ENCODE measurements at places on chromosomes 11 and 22. TPM values are rescaled to one million over a fixed set of nuclear protein-coding genes. Genes with fewer than 3 reads are reported as not detected.

EHF gene
- 14.7 TPM for polyA plus RNA-seq

DNA sequence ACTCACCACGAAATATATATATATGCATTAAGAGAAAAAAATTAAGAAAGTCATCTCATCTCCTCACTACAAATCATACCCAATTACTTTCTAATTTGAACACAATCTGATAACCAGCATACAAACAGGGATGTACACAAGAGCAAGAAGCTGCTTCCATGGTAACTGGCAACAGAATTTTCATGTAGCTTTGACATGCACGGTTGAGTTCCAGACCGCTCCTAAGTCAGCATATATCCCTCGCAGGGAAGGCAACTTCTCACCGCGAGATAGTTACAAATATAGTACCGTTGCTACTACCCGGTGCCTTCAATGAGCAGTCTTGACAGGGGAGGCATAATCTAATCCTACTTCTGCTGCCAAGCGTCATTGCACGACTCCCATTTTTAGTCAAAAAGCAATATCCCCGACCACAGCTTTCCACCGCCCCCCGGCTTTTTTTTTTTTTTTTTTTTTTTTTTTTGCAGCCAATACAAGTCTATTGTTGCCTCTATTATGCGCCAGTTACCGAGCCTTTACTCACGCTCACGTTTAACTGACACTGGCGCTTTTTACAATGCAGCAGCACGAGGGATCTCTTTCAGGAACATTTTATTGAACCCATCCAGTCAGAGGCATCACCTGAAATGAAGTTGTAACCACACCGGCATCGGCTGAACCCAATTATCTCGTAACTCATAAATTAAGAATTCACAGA, 2.2 kb downstream of the CADM1 start:
- peak overlapping the region; percentile 59 for H3K4me3 ChIP-seq
- no peak overlapping the region for H3K27ac ChIP-seq
- DNase-seq, result no peak
- H3K36me3 ChIP-seq, result no peaks in the 10 kb centered on the region

- peaks cover 76% of the 10 kb centered on the region for H3K4me1 ChIP-seq
- peaks cover 2% of the 10 kb centered on the region for H3K36me3 ChIP-seq
- H3K27me3 ChIP-seq, result no peaks in the 10 kb centered on the region
- peak overlapping the region; percentile 89 for H3K27ac ChIP-seq
- peak; percentile 80 for DNase-seq
- H3K4me3 ChIP-seq, result no peak overlapping the region
Observed at GRCh38 chr11:125072218-125072960, 9.3 kb downstream of the SLC37A2 start.

DNA sequence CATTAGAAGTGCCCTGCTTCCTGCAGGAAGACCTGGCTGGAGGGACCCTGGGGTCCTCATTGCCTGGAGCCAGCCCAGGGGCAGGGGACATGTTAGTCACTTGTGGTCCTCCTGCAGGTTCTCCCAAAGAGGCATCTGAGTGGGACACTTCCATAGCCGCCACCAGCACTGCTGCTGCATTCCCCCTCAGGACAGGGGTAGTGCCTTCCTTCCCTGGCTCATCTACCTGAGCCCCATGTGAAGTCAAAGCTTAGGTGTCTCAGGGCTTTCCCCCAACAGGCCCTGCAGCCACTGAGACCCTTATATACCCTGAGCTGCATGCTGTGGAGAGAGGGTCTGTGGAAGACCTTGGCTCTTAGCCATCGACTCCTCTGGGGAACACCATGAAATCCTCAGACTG, 45.0 kb upstream of the VPREB1 start:
- no peak overlapping the region for H3K27ac ChIP-seq
- no peaks in the 10 kb centered on the region for H3K4me1 ChIP-seq
- no peak overlapping the region for H3K4me3 ChIP-seq
- peaks cover 30% of the 10 kb centered on the region for H3K27me3 ChIP-seq

DNA sequence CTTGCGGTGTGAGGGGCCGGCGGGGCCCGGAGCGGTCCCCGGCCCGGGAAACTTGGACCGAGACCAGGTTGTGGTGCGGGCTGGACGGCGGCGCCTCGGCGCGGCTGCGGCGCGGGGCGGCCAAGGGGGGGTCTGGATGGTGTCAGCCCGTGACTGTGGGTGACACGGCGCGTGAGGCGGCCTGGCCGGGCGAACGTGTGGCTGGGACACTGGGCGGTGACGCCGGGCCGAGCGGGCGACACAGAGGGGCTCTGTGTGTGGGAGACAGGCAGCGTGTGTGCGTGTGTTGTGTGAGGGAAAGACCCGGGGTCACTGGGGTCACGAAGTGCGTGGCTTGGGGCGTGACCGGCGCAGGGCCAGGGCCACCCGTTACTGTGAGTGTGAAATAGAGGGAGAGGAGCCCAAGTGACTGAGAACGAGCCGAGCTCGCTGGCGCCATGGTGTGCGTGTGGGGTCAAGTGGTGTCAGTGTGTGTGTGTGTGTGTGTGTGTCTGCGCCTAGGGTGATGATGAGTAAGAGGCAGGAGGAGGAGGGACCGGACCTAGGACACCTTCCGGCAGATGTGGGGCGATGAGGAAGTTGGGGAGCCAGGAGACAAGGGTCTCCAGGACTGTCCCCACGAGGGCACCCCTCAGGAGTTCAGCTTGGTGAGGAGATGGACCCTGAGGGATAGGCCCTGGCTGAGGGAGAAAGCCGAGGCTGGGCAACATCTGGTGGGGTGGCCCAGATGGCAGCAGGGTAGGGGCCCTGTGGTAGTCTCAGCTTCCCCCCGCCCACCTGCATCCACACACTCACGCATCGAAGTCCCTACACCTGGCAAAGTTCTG, 817 bp downstream of the RELT start:
- DNase-seq, result peak; percentile 64
- no peak overlapping the region for H3K27ac ChIP-seq
- no peaks in the 10 kb centered on the region for H3K36me3 ChIP-seq
- H3K27me3 ChIP-seq, result no peaks in the 10 kb centered on the region
- peaks cover 12% of the 10 kb centered on the region for H3K4me1 ChIP-seq

GRCh38 chr11:36105743-36106581, 162.1 kb downstream of the LDLRAD3 start:
- no peak for DNase-seq
- peaks cover 8% of the 10 kb centered on the region for H3K36me3 ChIP-seq

GRCh38 chr11:84866922-84867321, 760.2 kb downstream of the DLG2 start:
- no peak for DNase-seq
- H3K36me3 ChIP-seq, result no peaks in the 10 kb centered on the region
- H3K27me3 ChIP-seq, result no peaks in the 10 kb centered on the region

GRCh38 chr11:13391217-13391616, 71.8 kb downstream of the BTBD10 start:
- no peaks in the 10 kb centered on the region for H3K4me1 ChIP-seq
- peaks cover 8% of the 10 kb centered on the region for H3K36me3 ChIP-seq
- H3K4me3 ChIP-seq, result no peak overlapping the region
- no peak overlapping the region for H3K27ac ChIP-seq

GRCh38 chr11:44866286-44866685, 84.4 kb downstream of the TP53I11 start:
- DNase-seq, result no peak
- H3K36me3 ChIP-seq, result no peaks in the 10 kb centered on the region
- peaks cover 5% of the 10 kb centered on the region for H3K4me1 ChIP-seq
- no peak overlapping the region for H3K4me3 ChIP-seq
- no peaks in the 10 kb centered on the region for H3K27me3 ChIP-seq

- H3K36me3 ChIP-seq, result no peaks in the 10 kb centered on the region
- H3K4me1 ChIP-seq, result no peaks in the 10 kb centered on the region
- H3K27ac ChIP-seq, result no peak overlapping the region
- no peak overlapping the region for H3K4me3 ChIP-seq
- DNase-seq, result no peak
Observed at GRCh38 chr11:102712137-102712536, 6.6 kb upstream of the MMP27 start.
